Fibroblast of skin of right biceps (primary cell): ENCODE measurements at places on chromosomes 5 and 9.

DNA sequence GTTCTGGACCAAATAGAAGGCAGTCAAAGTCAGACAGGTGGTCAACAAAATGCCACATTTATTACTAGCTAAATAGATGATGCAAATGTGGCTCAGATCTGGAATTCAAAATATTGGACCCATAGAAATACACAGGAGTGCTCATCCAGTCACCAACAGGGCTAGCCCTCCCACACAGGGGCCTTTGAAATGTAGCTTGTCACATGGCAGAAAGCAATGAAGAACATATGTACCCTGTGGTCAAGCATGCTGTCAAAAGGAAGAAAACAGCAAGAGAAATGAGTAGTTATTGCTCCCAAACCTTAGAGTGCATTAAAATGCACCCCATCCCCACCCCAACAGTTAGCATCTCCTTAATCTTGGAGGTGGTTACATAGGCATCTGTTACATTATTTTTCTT, 20.9 kb upstream of the CCDC112 start:
- no peak for DNase-seq

GRCh38 chr5:56337715-56338319, 104.7 kb upstream of the ANKRD55 start:
- peak; percentile 27 for DNase-seq

GRCh38 chr9:33972698-33973097, 76.0 kb downstream of the UBAP2 start:
- no peak for DNase-seq

GRCh38 chr5:141910271-141910673, 13.4 kb upstream of the DELE1 start:
- DNase-seq = no peak

DNA sequence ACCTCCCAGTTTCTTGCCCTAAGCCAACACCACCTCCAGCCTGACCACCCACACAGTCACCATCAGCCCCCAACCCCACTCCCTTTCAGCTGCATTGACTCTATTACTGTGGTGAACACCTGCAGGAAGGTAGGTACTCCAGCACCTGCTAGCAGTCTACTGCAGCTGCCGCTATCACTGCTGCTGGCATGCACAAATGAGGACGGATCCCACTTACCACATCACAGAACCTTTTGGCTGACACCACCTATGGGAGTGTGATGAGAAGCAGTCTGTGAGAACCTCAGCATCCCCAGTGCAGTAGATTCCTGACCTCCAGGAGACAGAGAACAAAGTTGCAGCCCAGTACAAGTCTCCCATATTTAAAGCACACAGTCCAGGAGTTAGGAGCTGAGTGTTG, 71.9 kb downstream of the ANXA1 start:
- no peak for DNase-seq

DNA sequence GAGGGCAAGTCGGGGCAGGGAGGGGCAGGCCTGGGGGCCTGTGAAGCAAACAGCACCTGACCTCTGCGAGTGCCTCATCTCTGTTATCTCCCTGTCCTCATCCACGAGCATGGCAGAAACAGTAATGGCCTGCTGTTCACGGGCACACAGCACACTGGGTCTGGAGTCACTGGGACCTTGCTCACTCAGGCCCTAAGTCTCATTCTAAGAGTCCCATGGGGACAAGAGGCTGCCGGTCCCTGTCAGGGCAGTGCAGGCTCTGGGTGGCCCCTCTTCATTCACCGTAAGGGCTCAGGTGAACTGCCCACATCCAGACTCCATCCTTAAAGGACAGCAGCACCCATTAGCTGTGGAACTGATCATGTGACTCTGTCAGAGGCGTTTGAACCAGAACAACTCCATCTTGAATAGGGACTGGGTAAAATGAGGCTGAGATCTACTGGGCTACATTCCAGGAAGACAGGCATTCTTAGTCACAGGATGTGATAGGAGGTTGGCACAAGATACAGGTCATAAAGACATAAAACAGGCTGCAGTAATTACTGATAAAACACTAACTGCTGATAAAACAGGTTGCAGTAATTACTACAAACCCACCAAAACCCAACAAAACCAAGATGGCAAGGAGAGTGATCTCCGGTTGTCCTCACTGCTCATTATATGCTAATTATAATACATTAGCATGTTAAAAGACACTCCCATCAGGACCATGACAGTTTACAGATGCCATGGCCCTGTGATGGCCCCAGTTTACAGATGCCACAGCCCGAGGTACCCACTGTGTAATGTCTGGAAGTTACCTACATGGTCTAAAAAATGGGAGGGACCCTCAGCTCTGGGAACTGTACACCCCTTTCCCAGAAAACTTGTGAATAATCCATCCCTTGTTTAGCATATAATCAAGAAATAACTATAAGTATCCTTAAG, 28.7 kb downstream of the BICD2 start:
- DNase-seq = no peak

- DNase-seq = no peak
Measured at GRCh38 chr5:86038566-86038965, 579.2 kb upstream of the COX7C start.

GRCh38 chr5:154355129-154355611, 90.6 kb upstream of the SAP30L start:
- peak; percentile 39 for DNase-seq

- no peak for DNase-seq
Measured at GRCh38 chr5:106874974-106875373, 795.8 kb downstream of the EFNA5 start.

DNA sequence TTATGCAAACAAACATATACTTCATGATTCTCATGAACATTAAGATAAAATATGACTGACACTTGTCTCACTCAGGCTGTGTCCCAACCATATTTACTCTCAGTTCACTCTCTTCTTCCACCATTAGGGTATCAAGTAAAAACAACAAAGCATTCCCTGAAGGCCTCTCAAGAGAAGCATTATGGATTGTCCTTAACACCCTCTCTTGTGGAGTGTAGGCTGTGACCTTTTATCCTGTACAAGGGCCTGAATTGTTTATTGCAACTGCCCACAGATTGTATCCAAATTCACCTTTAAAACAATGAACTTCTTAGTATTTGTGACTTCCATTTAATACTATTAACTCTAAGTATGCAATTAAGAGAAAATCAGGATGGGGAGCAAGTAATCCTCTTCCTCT, 78.1 kb downstream of the RICTOR start:
- no peak for DNase-seq

GRCh38 chr9:122115176-122116035, 22.3 kb upstream of the TTLL11 start:
- no peak for DNase-seq

- no peak for DNase-seq
Measured at GRCh38 chr9:130371196-130371966, 73.4 kb upstream of the ASS1 start.

DNA sequence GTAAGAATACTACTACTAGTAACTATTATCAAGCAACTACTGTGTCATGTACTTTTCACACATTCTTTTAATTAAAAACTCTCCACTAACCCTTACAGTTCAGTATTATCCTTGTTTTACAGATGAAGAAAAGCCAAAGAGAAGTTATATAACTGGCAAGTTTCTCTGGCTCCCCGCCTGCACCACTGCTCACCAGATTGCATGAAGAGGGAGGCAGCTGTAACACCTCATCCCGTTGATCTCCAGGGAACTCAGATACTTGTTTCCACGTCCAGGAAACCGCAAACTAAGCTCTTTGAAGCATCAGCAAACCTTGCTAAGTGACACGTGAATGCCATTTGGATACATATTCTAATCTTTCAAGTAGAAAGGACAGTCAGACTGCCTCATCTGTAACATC, 70.3 kb downstream of the RIGI start:
- DNase-seq = peak; percentile 1

DNA sequence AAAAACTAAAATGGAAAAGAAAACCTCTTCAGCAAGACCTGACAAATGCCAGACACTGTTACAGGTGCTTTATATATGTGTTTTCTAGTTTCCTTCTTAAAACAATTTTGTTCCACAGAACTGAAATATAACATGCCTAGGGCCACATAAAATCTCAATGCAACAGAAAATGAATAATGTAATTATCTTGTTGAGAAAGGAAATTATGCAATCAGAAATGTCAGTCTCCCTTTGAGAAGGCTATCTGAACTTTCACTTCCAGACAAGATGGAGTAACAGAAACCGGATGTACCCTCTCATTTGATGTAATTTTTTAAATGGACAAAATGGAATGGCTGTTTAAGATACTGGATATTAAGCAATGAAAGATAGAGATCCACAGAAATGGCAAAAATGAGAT, 79.2 kb downstream of the AGTPBP1 start:
- no peak for DNase-seq

- no peak for DNase-seq
Measured at GRCh38 chr5:11007269-11007870, 246.3 kb upstream of the DAP start.

DNA sequence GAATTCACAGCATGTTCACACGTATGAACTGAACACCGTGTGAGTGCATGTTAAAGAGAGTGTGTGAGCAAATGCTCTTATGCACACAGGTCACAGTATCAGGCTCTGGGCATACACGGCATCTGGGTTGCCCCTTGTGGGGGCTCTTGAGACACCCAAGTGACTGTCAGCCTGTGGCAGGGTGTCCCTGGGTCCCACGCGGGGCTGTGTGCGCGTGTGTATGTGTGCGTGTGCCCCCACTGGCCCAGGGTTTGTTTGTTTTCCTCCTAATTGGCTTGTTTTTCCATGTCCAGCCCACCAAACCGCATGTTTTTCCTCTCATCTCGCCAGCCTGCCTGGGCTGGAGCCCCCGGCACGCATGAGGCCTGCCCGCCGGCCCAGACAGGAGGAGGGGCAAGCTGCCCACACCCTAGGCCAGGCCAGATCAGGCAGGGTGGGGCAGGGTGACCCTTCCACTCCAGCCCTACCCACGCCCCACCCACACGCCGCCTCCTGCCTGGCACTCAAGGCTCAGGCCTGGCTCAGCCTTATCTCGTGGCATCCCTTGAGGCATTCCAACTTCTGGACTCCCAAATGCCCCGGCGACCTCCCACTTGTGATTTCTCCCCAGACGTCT, 28.8 kb downstream of the CNTFR start:
- no peak for DNase-seq
